Effector memory CD8-positive, alpha-beta T cell (primary cell): ENCODE measurements at places on chromosomes 6 and 20.

- no peak for DNase-seq
Measured at GRCh38 chr6:138891255-138891986, 95.5 kb downstream of the ECT2L start.

GRCh38 chr20:25209911-25210310 is 14.4 kb downstream of the ENTPD6 start:
- DNase-seq = no peak

DNA sequence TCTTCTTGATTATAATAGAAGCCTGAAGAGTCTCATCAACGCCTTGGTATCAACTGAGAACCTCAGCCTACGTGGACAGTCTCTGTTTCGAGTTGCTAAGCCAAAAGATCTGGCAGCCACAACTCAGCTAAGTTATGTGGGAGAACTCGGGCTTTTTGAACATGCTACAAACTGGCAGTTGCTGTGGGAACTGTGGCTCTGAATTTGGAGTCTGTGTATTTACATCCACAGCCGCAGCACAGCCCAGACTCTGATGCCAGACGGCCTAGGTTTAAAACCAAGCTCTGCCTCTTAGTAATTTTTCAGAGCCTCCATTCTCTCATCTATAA is 35.8 kb downstream of the RIPOR2 start:
- peak; percentile 12 for DNase-seq

DNA sequence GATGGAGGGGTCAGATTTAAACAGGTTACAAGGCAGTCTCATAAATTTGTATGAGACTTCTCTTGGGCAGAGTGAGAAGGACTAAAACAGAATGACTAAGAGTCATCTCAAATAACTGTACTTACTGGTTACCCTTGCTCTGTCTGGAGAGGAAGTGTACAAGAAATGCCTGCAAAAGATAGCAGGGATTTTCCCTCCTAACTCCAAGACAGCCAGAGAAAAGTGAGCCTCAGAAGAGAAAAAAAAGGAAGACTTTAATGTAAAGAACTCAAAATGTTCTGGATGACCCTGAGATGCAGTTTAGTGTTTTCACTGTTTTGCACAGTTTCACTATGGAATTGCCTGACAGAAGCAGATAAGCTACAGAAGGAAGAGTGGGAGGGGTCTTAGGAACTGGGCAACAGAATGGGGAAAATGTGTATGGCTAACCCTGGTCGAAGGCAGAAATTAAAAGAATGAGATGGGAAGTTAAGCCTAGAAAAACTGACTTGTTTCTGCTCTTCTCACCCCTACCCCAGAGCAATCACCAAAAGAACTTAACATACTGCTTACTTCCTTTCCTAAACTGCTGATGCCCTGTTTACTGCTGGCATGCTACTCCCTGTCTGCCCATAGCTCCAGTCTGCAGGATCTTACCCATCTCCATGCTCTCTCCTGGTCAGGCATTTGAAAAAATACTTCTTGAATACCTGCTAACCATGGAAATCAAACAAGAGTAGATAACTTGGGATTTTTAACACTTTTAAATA is 98.1 kb upstream of the MARCKS start:
- no peak for DNase-seq

- DNase-seq = no peak
Measured at GRCh38 chr20:63046841-63047240, 40.1 kb upstream of the BHLHE23 start.

- no peak for DNase-seq
Measured at GRCh38 chr20:22384978-22385377, 199.4 kb downstream of the FOXA2 start.

DNA sequence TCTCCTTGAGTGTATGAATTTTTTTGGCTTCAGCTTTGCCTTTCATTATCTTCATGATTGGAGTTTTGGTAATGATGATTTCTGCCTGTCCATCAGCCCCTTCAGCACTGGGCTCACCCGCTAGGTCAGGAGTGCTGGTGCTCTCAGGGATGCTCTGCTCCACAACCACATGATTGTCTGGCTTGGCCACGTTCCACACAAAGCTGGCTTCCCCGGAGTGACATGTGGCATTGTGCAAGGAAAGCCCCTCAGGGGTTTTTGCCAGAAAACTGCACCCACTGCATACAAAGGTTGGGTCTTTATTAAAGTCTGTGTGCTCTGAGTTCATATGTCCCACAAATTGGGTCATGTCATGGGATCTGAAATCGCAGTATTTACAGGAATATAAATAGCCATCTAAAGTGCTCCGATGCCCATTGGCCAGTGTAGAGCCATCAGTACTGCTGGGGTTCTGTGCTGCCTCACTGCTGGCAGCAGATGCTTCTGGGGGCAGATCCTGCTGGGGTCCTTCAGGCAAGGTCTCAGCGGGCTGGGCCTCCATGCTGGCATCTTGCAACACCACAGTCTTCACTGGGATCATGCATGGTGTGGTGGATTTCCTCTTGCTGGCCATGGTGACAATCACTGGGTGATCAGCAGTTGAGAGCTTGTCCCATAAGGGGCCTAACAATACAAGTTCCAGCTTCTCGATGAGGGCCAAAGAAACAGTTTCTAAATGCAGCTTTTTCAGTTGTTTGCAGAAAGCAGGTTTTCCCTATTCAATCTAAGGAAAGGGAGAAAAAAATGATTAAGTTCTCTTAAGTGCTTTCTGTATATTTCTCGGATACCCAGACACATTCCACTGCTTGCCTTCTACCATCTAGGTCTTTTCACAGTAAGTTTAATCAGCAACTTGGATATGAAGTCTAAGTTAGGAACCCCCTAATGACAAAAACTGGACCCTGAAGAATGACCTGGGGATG is 67.2 kb downstream of the PLCG1 start:
- no peak for DNase-seq

DNA sequence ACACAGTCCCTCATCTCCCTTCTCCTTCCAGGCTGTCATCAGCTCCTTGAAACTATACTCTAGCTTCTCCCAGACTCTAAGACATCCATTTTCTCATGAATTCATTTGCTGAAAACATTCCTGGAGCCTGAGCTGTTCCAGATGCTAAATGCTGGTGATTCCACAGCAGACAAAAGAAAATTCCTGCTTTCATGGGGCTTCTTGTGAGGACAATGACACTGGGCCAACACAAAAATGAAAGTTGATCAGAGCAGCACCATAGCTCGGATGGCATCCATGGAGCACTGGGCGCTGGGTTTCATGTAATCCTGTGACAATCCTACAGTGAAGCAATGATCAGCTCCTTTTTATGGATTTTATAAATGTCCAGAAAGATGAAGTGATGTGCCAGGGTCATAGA is 47.4 kb upstream of the STX16 start:
- DNase-seq = no peak

DNA sequence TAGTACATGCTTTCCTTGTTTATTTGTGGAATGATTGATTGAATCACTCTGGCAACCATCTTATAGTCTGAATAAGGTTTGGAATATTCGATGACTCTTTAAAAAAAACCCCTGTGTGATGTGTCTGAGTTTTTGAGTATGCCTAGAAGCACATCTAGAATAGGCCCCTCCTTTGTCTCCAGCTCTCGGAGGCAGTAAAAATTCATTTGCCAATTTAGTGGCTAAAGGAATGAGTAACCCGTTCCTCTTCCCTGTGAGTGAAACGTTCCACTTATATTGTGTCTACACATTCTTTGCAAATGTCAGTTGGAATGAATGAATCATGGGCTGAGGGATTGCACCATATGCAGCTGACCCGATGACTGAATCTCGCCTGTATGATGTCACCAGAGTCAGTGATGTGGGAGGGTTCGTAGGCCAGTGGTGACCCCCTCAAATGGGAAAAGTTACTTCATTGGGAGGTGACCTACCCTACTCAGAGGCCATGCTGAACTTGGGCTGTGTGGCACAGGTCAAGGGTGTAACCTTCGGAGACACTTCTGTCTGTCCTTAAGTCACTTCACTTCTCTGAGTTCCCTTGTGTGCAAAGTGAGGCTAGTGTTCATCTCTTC is 21.6 kb downstream of the MOCS3 start:
- no peak for DNase-seq

DNA sequence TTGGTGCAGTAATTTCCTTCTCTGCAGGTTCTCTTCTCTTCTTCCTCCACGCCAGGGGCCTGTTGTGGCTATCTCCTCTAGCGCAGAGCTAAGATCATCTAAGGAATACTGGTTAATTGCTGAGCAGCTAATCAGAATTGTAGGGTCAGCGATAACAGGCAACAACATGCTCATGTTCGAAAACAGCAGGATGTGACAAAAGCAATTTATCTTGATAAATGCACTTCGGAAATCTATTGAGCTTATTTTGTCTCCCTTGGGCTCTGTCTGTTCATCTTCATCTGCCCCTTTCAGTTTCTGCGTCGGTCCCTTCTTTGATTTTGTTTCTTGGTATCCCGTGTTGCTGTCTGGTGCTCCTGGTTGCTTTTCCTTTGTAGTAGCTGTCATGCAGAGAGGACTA is 67.3 kb upstream of the MAP3K7 start:
- no peak for DNase-seq

- no peak for DNase-seq
Measured at GRCh38 chr20:10415013-10415650, 18.9 kb downstream of the MKKS start.

DNA sequence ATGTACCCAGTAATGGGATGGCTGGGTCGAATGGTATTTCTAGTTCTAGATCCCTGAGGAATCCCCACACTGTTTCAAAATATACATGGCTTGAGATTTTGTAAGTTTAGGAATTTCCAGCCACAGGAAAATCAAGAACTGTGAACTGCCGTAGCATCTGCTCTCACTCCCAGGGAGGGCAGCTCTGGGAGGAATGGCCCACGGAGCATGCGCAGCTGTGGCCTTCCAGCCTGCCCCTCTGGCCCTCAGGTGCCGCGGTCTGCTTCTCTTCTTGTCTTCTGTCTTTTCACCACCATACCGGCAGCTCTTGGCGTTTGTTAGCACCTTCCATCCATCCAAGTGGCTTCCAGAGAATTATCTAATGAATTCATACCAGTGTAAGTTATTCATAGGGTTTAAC is 19.9 kb upstream of the EXOC2 start:
- no peak for DNase-seq

- DNase-seq = no peak
Measured at GRCh38 chr20:2382833-2383232, 2.1 kb downstream of the TGM6 start.
